ENCODE measurements at places on chromosomes 7 and 10.

- DNase-seq = no peak
Observed at GRCh38 chr7:141847996-141848395, 6.7 kb upstream of the PRSS37 start.

- no peak for DNase-seq
Observed at GRCh38 chr7:16007911-16008310, 321.4 kb upstream of the MEOX2 start.

DNA sequence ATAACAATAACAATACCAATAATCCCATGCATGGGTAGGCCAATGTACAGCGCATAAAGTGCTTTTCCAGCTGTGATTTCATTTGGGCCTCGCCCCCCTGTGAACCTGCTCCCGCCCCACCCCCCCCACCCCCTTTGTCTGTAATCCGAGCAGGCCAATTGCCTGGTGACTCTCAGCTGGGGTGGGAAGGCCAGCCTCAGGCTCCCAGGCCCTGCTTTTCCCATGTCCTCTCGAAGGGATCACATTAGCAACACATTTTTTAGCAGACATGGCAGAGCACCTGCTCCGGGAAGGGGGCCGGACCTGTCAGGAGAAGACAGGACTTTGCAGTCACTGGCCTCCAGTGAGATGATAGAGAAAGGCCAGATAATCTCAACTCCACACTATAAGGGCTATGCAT, 439.3 kb downstream of the RPS24 start:
- no peak for DNase-seq

DNA sequence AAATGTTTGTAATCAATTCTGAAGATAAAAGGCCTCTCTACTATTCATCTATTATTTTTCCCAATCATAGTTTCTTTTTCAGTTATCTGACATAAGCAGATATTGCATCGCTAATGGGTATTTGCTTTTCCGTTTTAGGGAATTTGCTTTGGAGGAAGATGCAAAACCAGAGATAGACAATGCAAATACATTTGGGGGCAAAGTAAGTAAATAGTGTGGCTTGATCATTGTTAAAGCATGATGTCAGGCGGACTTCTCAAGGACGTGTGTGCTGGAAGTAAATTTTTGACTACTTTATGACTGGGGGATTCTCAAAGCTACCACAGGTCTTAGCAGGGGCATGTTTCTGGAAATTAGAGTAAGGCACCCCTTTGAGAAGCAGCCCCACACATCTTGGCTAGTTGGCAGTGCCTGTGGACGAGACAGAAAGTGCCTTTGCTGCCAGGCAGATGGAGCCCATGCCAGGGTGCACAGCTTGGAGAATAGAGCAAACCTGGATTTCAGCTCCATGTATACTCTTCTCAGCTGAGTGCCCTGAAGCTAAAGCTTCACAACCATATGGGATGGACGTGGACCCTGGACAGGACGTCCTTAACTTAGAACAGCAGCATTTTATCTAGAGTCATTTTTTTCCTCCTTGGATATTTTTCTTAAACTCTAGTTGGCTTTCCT, 68.6 kb downstream of the SRI start:
- DNase-seq = no peak

GRCh38 chr7:26627891-26628341, 236.5 kb downstream of the SKAP2 start:
- no peak for DNase-seq
